Upper lobe of right lung (tissue), 1 donor: ENCODE measurements at places on chromosomes 7 and 10. TPM values are rescaled to one million over a fixed set of nuclear protein-coding genes. Genes with fewer than 3 reads are reported as not detected.

GRCh38 chr7:19106241-19107080 is 11.0 kb downstream of the TWIST1 start:
- peaks cover 4% of the 10 kb centered on the region for H3K4me1 ChIP-seq
- H3K27me3 ChIP-seq, result peaks cover 97% of the 10 kb centered on the region
- no peak overlapping the region for H3K4me3 ChIP-seq
- DNase-seq, result no peak
- H3K36me3 ChIP-seq, result no peaks in the 10 kb centered on the region

DNA sequence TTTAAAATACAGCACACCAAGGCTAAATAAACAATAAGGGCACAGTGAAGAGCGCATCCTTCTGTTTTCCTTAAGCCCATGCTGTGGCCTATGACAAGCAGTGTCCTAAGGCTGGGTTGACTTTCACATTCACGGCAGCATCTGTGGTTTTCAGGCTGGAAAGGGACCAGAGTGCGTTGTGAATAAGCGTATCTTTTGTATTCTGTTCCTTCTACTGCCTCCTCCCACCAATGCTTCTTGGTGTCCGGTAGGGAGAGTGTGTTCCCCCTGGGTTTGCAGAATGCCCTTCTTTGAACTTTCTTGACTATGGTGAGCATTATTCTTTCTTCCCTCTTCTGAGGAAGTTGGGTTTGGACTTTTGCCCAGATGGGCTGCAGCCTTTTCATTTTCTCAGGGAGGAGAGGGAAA is 73.6 kb downstream of the ABCA13 start:
- peaks cover 10% of the 10 kb centered on the region for H3K4me1 ChIP-seq
- no peaks in the 10 kb centered on the region for H3K27me3 ChIP-seq

- H3K27me3 ChIP-seq, result no peaks in the 10 kb centered on the region
- H3K4me3 ChIP-seq, result no peak overlapping the region
- H3K27ac ChIP-seq, result no peak overlapping the region
- no peak for DNase-seq
- no peaks in the 10 kb centered on the region for H3K36me3 ChIP-seq
Observed at GRCh38 chr7:28104811-28105210, 75.8 kb downstream of the JAZF1 start.

- no peak overlapping the region for H3K4me3 ChIP-seq
- no peak for DNase-seq
- peaks cover 3% of the 10 kb centered on the region for H3K4me1 ChIP-seq
- no peaks in the 10 kb centered on the region for H3K36me3 ChIP-seq
- H3K27ac ChIP-seq, result no peak overlapping the region
Observed at GRCh38 chr10:26682931-26683330, 14.6 kb upstream of the PDSS1 start.

Gene SH3PXD2A
- 35.2 TPM for total RNA-seq

GRCh38 chr10:71765176-71765904 is 8.0 kb downstream of the VSIR start:
- no peak for DNase-seq
- H3K27me3 ChIP-seq, result no peaks in the 10 kb centered on the region
- H3K4me3 ChIP-seq, result no peak overlapping the region
- peak overlapping the region; percentile 90 for H3K27ac ChIP-seq

GRCh38 chr10:104300736-104301292 is 31.8 kb downstream of the GSTO2 start:
- DNase-seq, result no peak
- no peaks in the 10 kb centered on the region for H3K36me3 ChIP-seq
- peaks cover 33% of the 10 kb centered on the region for H3K4me1 ChIP-seq
- H3K27ac ChIP-seq, result peak overlapping the region; percentile 63

- H3K36me3 ChIP-seq, result peaks cover 28% of the 10 kb centered on the region
- H3K4me1 ChIP-seq, result peaks cover 37% of the 10 kb centered on the region
- H3K4me3 ChIP-seq, result peak overlapping the region; percentile 98
- peak overlapping the region; percentile 99 for H3K27ac ChIP-seq
- no peaks in the 10 kb centered on the region for H3K27me3 ChIP-seq
Observed at GRCh38 chr10:75209921-75210281, 695 bp upstream of the VDAC2 start.

Gene ADIRF
- total RNA-seq, result 155 TPM

Gene CHN2
- 14.4 TPM for total RNA-seq

Gene FAM25C
- total RNA-seq, result not detected

DNA sequence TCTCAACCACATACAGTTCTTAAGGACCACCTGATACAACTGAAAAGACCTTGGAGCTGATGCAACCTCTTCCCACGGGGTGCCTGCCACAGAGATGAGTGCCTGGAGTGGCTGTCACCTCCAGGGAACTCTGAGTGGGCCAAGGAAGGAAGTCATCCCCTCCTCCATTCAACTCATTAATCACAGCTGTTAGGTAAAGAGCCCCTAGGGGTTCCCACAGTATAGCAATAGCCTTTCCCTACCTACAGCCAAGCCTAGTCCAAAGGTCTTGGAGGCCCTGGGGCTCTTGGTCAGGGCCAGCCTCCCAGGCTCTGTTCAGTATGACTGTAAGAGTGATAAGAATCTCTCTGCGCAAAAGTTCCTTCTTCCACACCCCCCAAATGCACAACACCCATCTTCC is 70.4 kb upstream of the NFE2L3 start:
- H3K27me3 ChIP-seq, result peaks cover 12% of the 10 kb centered on the region
- no peak for DNase-seq
- H3K36me3 ChIP-seq, result no peaks in the 10 kb centered on the region
- H3K27ac ChIP-seq, result no peak overlapping the region
- no peaks in the 10 kb centered on the region for H3K4me1 ChIP-seq

DNA sequence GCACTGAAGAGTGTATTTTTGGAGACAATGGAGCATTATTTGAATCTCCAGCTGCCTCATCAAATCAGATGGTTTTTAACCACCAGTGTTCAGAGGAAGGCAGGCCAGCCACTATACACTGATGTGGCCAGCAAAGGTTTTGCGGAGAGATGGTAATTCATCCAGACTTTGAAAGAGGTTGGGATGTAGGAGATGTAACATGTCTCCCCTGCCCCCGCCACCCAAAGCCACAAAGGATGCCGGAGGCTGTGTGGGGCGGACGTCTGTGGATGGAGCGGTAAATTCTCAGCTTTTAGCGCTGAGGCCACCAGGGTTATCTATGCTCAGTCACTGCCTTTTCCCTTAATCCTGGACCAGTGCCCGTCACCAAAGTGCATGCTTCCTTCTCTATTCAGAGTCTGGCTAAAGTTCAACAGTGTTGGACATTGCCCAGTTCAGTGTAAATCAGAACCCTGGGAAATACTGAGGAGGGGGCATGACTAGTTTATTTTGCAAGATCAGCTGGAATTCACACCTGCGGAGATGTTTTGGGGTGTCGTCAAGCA is 3.7 kb upstream of the TRIP6 start:
- no peaks in the 10 kb centered on the region for H3K27me3 ChIP-seq
- H3K4me1 ChIP-seq, result peaks cover 26% of the 10 kb centered on the region
- H3K27ac ChIP-seq, result no peak overlapping the region
- H3K4me3 ChIP-seq, result no peak overlapping the region

Gene NUTM2A
- 2.9 TPM for total RNA-seq

GRCh38 chr7:110590415-110590814 is 500.5 kb upstream of the LRRN3 start:
- no peaks in the 10 kb centered on the region for H3K27me3 ChIP-seq
- H3K4me3 ChIP-seq, result no peak overlapping the region
- DNase-seq, result no peak
- H3K4me1 ChIP-seq, result no peaks in the 10 kb centered on the region
- no peak overlapping the region for H3K27ac ChIP-seq

DNA sequence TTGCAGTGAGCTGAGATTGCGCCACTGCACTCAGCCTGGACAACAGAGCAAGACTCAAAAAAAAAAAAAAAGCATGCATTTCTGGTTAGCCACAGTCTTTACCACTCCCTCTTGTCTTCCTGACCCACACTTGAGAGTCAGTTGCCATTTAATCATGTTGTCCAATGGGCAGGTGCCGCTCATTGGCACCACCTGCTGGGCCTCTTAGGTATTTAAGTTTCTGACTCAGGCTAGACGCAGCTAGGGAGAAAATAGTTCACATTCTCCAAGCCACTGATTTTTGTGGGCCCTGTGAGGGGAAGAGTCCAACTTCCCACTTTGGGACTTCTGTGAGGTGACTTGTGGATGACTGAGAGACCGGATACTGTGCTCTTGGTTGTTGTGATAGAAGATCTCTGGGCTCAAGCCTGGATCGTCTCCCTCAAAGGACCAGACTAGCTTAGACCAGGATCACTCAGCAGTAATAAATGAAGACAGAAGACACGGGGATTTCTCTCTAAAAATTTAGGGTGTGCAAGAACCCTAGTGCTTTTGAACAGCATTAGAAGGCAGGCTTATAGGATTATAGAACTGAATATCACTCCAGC is 26.8 kb upstream of the SORCS3 start:
- H3K4me3 ChIP-seq, result no peak overlapping the region
- no peaks in the 10 kb centered on the region for H3K4me1 ChIP-seq
- no peaks in the 10 kb centered on the region for H3K27me3 ChIP-seq
- H3K27ac ChIP-seq, result no peak overlapping the region
- H3K36me3 ChIP-seq, result no peaks in the 10 kb centered on the region
- DNase-seq, result no peak

Gene TAS2R5
- 2.2 TPM for total RNA-seq

DNA sequence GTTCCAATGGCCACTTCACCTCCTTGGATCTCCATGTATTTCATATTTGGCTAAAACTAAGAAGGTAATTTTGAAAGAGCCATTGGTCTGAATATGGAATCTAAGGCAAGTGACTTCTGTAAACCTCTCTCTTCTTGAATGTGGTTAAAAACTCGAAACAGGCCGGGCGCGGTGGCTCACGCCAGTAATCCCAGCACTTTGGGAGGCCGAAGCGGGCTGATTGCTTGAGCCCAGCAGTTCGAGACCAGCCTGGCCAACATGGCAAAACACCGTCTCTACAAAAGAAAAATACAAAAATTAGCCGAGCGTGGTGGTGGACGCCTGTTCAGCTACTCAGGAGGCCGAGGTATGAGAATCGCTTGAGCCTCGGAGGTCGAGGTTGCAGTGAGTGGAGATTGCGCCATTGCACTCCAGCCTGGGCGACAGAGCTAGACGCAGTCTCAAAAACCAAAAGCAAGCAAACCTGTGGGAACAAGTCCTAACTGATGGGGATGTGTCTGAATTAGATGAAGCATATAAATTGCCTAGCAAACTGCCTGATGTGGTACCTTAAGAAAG is 2.2 kb downstream of the LANCL2 start:
- no peak for DNase-seq
- H3K4me1 ChIP-seq, result peaks cover 17% of the 10 kb centered on the region
- H3K27ac ChIP-seq, result peak overlapping the region; percentile 100
- H3K36me3 ChIP-seq, result no peaks in the 10 kb centered on the region

DNA sequence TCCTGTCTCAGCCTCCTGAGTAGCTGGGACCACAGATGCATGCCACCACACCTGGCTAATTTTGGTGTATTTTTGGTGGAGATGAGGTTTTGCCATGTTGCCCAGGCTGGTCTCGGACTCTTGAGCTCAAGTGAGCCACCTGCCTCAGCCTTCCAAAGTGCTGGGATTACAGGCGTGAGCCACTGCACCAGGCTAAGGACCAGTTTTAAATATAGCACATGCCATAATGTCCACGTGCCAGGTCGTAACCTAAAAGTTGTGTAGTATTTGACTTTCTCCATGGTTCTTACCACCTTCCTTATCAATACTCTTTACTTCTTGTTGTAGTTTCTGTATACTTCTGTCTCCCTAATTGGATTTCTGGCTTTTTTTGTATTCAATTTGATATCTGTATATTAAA is 13.3 kb downstream of the ANKIB1 start:
- no peaks in the 10 kb centered on the region for H3K27me3 ChIP-seq
- H3K4me1 ChIP-seq, result no peaks in the 10 kb centered on the region
- no peaks in the 10 kb centered on the region for H3K36me3 ChIP-seq
- DNase-seq, result no peak

DNA sequence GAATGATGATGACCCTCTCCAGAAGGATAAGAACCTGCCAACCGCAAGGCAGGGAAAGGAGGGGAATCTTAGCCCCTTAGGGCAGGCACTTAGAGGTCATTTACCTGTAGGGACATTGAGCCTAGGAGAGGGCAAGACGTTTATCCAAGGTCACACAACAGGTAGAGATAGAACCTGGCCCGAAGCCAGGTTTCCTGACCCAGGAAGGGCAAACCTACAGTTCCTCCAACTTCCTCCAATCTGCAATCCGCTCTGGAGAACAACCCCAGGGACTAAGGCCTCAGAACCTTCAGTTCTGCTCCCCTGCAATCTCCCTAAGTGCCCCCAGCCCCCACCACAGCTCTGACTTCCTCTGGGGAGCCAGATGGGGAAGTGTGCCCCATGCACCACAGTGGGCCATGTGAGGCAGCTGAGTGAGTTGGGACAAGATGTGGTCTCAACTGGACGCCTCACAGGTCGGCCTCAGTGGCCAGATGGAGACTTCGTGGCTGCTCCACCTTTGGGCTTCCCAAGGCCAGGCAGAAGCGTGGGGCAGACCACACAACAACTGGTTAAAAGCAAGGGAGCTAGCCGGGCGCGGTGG is 1.4 kb upstream of the PSAP start:
- peaks cover 23% of the 10 kb centered on the region for H3K4me1 ChIP-seq
- H3K36me3 ChIP-seq, result no peaks in the 10 kb centered on the region
- H3K27ac ChIP-seq, result peak overlapping the region; percentile 95
- no peak overlapping the region for H3K4me3 ChIP-seq
- H3K27me3 ChIP-seq, result no peaks in the 10 kb centered on the region

DNA sequence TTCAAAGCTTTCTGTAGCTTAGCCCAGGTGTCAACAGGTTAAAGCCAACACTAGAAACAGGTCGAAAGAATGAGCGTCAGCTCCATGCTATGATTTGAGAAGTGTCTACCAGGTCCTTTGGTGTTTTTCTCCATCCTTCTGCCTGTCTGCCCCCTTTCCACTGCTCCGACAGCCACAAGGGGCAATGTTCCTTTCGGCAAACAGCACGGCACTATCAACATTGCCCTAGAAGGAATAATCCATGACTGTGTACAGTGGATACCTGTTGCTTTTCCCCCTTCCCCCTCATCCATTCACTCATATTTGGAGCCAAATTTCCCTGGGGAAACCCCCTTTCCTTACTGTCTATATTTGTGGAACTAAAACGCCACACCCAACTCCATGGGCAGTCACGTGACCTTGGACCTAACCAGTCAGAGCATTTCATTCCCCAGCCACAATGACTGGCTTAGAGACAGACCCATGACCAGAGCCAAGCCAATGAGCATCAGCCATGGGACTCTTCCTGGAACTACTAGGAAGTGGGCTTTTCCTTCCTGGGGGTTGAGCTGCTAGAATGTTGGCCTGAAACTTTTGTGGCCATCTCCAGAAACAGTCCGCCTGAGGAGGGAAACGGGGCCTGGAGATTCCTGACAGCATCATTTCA is 51.5 kb downstream of the AFAP1L2 start:
- no peaks in the 10 kb centered on the region for H3K27me3 ChIP-seq
- no peaks in the 10 kb centered on the region for H3K36me3 ChIP-seq
- H3K4me1 ChIP-seq, result no peaks in the 10 kb centered on the region
- DNase-seq, result no peak
- H3K4me3 ChIP-seq, result no peak overlapping the region

GRCh38 chr7:101885597-101885955 is 68.2 kb downstream of the CUX1 start:
- no peaks in the 10 kb centered on the region for H3K36me3 ChIP-seq
- peaks cover 33% of the 10 kb centered on the region for H3K4me1 ChIP-seq
- H3K4me3 ChIP-seq, result no peak overlapping the region
- no peak overlapping the region for H3K27ac ChIP-seq
- no peaks in the 10 kb centered on the region for H3K27me3 ChIP-seq
- DNase-seq, result no peak

- peak; percentile 78 for DNase-seq
- H3K4me1 ChIP-seq, result peaks cover 10% of the 10 kb centered on the region
- no peaks in the 10 kb centered on the region for H3K27me3 ChIP-seq
- H3K4me3 ChIP-seq, result peak overlapping the region; percentile 58
- H3K36me3 ChIP-seq, result no peaks in the 10 kb centered on the region
- H3K27ac ChIP-seq, result peak overlapping the region; percentile 53
Observed at GRCh38 chr7:140230861-140231770, 54.3 kb upstream of the KDM7A start.
